ENCODE measurements at places on chromosomes 2 and 18.

DNA sequence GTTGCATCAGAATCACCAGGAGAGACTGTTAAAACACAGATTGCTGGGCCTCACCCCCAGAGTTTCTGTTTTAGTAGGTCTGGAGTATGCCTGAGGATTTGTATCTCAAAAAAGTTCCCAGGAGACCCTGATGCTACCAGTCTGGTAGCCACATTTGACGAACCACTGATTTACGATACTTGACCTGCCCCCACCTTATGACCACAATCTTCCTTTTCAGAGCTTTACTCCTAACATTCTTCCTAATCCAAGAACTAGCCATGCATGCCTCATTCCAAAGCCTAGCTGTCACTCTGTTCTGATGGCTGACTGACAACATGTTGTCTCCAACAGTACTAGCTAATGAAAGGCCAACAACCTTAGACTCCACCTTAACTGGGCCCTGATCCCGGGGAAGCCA lies 191.4 kb downstream of the MBD2 start:
- no peak for DNase-seq

DNA sequence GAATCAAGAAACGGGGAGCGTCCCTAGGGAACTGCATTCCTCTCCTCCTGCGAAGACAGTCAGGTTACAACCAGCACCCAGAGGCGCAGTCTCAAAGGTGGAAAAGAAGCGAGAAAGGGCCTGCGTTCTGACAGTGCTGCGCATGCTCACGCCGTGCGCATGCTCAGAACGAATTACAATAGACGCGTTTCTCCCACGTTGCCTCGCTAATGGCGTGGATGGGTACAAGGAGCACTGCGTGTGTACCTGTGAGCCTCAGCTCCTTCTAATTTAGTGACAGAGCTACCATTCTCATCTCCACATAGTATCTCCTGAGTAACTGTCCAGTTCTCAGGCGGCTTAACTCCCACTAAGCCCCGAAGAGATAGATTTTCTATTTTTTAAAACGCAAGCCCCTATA lies 448.8 kb downstream of the TXNL1 start:
- no peak for DNase-seq

GRCh38 chr2:109525836-109526235 lies 87.9 kb downstream of the SEPTIN10 start:
- DNase-seq, result no peak

DNA sequence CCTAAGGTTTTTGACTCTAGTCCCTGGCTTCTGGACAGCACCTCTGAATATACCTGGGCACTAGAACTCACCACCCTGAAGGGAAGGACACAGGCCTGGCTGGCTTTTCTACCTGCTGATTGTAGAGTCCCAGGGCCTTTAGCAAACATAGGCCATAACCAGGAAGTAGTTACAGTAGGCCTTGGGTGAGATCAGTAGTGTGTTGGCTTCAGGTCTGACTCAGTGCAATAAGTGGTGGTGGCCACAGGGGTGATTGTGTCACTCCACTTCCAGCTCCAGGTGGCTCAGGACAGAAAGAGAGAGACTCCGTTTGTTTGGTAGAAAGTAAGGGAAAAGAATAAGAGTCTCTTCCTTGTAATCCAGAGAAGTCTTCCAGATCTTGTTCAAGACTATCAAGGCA lies 101.7 kb upstream of the LGALSL start:
- no peak for DNase-seq

Data from activated T-cell treated with anti-CD3 and anti-CD28 coated beads, Interleukin-2, amount 50 U/mL, for 48 hours (primary cell).